ENCODE measurements at places on chromosomes 12 and 14. TPM values are rescaled to one million over a fixed set of nuclear protein-coding genes. Genes with fewer than 3 reads are reported as not detected.

The IQSEC3 gene
- 2.3 TPM for total RNA-seq

The INSM2 gene
- total RNA-seq: not detected

The TBX3 gene
- total RNA-seq: 11.9 TPM

The ATXN7L3B gene
- total RNA-seq: 22.5 TPM

The RASSF9 gene
- 6.2 TPM for total RNA-seq

The EPYC gene
- not detected for total RNA-seq

The LRTM2 gene
- not detected for total RNA-seq

The NUDT4 gene
- 445 TPM for total RNA-seq

The GATC gene
- 12.1 TPM for total RNA-seq

DNA sequence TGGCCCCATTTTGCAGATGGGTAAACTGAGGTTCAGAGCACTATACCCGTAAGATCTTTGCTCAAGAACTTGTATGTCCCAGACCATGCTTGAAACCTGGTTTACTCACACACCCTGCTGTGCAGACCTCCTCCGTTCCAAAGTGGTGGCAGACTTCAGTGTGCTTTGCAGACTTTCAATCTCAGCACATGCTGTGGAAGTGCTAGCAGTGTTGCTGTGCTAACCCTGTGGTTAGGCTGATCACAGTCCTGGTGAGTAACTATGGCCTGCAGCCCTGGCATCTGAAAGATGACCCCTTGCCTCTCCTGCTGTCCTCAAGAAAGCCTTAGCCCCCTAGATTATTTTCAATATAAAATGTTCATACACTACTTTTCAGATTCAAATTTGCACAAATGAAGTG is 450.6 kb downstream of the DPF3 start:
- no peak for DNase-seq

- DNase-seq: peak; percentile 90
Measured at GRCh38 chr12:48995086-48995879, 3.9 kb downstream of the DDN start.

- peak; percentile 98 for DNase-seq
Measured at GRCh38 chr12:110048242-110049027, at the start of gene C12orf76. Gene C12orf76 (minus strand): TSS chr12:110048522. CDS start chr12:110048495, 27 bp downstream.

DNA sequence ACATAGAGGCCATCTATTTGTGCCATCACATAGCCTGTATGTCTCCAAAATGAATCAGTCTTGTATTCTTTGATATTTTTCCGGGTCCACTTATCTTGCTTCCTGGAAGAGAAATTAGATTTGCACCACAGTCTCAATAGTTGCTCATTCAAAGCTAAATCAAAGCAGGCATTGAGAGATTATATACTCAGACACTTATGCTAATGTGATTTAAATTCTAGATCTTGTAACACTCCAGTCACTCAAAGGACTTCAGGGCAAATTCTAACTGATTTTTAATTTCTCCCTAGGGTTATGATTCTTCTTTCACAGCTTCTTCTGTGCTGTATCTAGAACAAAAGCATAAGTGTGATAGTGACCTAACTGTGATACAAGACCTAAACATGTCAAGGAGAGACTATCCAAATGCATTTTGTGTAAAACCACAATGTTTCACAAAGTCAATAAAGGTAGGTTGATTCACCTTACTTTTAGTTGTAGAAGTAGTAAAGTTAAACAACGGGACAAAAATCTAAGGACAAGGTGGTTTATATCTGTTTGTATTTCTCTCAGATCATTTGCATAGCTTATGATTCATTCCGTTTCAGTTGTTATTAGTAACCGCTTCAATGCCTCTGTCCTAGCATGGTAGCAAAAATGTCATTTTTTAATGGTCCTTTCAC is 26.8 kb downstream of the PLBD1 start:
- no peak for DNase-seq

- no peak for DNase-seq
Measured at GRCh38 chr12:1130164-1130563, 139.1 kb downstream of the ERC1 start.

- no peak for DNase-seq
Measured at GRCh38 chr14:68695856-68696255, 97.0 kb downstream of the ZFP36L1 start.

DNA sequence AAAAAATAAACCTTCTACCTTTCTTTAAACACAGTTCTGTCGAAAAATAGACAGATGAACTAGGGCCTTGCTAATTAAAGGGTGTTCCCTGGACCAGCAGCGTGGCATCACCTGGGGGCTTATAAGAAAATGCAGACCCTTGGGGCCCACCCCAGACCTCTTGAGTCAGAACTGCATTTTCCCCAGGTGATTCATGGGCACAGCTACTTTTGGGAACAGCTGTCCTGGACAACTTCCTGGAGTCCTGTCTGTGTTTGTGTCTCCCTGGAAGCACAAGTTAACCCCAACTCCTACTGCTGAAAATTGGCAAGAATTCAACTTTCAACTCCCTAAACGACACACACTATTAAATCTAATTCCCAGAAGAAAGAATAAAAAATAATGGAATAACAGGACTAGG is 17.8 kb downstream of the FBLN5 start:
- no peak for DNase-seq

DNA sequence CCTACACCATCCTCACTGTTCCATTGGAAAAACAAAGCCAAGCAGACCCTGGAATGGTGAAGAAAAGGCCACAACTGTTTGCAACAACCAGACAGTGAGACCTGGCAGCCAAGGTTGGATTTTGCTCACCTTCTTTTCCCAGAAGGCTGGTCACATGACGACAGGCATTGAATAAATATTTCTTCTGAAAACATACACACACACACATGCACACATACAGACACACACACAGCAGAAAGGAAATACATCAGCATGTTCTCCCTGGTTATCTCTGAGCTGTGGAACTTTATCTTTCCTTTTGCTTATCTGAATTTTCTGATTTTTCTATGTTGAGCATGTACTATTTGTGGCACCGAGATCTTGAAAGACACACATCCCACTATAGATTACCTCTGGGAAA is 38.0 kb upstream of the CCDC60 start:
- no peak for DNase-seq

- no peak for DNase-seq
Measured at GRCh38 chr12:21566907-21567394, 37.7 kb downstream of the GYS2 start.

DNA sequence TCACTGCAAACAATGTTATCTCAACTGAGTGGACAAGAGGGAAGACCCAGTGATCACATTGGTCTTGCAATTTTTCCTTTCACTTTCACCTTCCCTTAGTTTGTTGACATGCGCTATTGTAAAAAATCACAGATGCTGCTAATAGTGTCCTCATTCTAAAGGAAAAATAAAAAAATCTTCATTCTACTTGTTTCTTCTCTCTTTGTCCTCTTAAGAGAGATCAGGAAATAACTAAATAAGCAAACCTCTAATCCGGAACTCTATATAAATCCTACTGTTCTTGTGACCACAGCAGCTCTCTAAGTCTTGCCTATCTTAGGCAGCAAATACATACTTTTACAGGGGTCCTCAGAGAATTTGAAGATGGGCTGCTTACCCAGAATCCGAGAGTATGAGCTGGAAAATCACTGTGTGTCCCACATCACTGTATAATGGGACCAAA is 257.7 kb downstream of the NAV3 start:
- DNase-seq: no peak

GRCh38 chr12:59833408-59833807 is 237.6 kb downstream of the SLC16A7 start:
- DNase-seq: no peak

- no peak for DNase-seq
Measured at GRCh38 chr12:7207866-7208625, 18.6 kb downstream of the PEX5 start.

DNA sequence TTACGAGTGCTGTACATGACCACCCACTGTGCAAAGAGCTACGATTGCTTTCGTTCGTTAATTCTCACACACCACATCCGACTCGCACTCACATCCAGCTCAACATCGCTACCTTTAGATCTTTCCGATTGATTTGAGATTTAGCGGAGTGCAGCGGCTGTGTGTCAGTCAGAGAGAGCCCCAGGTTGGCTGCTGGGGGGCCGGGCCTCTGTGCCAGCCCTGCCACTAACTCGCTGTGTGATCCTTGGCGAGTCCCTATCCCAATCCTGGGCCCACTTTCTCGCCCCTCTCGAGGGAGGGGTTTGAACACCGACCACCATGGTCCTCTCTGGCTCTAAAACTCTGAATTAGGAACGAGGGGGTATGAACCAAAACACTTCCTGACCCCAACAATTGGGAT is 8.6 kb downstream of the DLK1 start:
- DNase-seq: no peak

DNA sequence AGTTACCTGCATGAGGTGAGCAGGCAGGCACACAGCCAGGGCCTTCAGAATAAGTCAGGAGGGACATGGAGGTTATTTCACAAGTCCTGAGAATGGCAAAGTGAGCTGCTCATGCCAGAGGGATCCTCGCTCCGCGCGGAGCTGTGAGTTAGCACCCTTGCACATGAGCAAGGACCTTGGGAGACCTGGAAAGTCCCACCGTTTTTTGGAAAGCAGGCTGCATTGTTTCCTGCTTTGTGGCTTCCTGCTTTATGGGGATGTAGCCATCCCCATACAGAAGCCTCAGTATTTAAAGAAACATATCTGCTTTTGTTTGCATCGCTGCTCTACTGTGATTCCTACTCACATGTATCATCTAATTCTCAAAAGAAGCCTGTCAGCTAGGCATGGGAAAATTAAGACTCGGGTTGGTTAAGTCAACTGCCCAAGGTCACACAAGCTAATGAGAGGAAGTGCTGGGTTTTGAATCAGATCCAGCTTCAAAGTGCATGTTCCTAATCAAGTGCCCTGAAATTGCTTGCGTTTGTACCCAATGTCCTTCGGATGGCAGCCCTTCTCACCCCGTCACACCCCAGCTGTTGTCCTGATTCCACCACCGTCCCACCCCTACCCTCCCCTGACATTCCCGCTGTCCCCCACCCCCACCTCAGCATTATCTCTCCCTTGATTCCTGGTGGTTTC is 106.2 kb downstream of the CRACR2A start:
- no peak for DNase-seq

GRCh38 chr12:83527810-83528209 is 841.1 kb downstream of the TMTC2 start:
- DNase-seq: no peak

DNA sequence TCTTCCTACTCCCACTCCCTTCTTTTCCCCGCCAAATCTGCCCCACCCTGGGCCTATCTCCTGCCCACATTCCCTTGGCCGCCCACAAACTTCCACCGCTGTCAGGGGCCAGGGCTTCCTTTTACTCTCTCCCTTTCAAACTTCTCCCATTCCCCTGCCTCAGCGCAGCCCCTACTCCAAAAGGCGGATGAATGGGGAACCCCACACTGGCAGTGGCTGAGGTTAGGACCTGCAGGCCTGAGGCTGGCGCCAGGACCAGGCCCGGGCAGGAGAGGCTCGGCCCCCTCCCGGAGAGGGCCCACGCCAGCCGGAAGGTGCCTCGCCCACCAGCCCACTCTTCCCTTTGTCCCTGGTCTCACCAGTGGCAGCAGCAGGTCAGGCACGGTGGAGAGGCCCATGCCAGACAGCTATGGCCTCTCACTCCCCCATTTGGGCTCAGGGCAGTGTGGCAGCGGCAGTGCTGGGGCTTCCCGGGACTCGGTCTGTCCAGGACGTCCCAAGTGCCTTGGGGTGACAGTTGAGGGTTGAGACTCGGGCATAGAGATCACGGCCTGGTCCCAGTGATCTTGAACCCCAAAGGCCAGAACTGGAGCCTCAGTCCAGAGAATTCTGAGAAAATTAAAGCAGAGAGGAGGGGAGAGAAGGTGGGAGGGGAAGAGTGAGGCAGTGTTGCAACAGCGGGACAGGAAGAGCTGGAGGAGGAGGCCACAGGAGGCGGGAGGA is at the start of gene TNFRSF1A:
TNFRSF1A (minus strand) TSS at position 660 of the 723 bp plus-strand sequence; CDS start at position 398, 262 bp downstream.
- peak; percentile 81 for DNase-seq

DNA sequence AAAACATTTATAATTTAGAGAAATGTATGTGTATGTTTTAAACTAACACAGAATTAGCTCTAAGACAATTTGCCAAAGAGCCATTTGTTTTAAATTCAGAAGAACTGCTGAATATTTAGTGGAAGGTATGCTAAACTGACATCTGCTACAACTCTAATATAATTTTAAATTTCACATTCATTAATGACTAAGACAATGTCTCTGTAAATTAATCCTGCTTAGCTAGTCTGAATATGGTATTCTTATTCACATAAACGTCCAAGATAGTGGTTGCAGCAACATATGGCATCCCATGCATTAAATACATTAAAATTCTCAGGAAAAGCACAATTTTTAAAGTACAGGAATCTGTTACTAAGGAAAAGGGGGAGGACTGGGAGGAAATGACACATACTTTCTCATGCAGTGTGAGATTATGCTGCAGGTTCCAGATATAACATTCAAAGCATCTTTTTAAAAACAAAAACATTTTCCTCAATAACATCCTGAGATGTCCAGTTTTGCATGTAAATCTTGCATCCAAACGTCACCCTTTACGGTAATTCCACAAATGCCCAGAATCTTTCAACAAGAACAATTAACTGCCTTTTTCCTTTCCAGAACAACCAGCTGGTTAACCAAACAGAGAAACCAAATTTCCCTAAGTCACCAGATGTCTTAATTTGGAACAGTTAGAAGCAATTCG is 26.9 kb downstream of the WDR89 start:
- DNase-seq: no peak

- no peak for DNase-seq
Measured at GRCh38 chr12:92136026-92136730, 9.5 kb downstream of the BTG1 start.

DNA sequence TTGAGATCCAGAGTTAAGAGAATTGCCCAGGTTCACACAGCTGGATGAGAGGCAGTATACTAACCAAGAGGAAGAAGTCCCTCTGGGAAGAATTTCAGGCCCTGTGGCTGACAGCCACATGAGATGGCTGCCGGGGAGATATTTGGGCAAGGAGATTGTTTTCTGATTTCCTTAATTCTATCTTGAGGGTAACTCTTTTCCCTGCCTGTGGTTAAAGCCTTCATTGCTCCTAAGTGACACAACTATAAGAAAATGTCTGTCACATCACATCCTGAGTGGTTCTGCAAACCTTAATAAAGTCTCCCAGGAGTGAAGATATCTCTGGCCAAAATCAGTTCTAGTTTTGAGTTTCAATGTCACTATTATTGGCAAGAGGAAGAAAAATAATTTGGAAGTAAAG is 9.6 kb downstream of the ARHGDIB start:
- DNase-seq: no peak

DNA sequence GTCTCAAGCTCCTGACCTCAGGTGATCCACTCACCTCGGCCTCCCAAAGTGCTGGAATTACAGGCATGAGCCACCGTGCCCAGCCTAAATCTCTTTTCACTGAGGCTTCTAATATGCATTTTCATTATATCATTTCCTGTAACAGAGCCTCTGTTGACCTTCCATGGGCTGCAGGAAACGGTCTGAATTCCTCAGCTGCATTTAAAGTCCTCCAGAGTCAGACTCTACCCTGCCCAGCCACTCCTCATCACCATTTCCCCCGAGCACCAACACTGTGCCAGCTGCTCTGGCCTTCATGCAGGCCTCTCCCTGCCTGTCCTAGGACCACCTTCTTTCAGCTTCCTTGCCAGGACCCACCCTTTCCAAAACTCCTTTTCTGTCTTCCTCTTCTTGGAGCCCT is 9.8 kb upstream of the NFKBIA start:
- DNase-seq: no peak

DNA sequence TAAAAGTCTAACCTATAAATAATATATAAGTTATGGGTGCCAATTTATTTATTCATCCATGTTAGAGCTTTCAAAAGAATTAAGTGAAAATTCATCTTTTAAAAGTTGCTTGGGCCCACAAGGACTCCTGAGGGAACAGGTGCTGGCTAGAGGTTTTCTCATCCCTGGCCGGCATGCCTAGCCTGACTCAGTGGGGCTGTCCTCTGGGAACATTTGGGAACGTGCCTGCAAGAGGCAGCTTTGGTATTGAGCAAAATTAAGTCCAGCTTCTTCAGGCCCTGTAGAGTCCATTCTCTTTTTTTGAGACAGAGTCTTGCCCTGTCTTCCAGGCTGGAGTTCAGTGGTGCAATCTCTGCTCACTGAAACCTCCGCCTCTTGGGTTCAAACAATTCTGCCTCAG is 44.7 kb downstream of the SPTB start:
- no peak for DNase-seq
